ENCODE measurements at places on chromosomes 7 and 10.

- DNase-seq, result no peak
Measured at GRCh38 chr7:147798001-147798400, 792.6 kb upstream of the C7orf33 start.

GRCh38 chr10:28890121-28890950 is 213.0 kb downstream of the BAMBI start:
- DNase-seq, result no peak

- no peak for DNase-seq
Measured at GRCh38 chr10:14328881-14329672, 1.6 kb downstream of the FRMD4A start.

GRCh38 chr7:98956469-98956868 is 78.1 kb downstream of the TRRAP start:
- no peak for DNase-seq

DNA sequence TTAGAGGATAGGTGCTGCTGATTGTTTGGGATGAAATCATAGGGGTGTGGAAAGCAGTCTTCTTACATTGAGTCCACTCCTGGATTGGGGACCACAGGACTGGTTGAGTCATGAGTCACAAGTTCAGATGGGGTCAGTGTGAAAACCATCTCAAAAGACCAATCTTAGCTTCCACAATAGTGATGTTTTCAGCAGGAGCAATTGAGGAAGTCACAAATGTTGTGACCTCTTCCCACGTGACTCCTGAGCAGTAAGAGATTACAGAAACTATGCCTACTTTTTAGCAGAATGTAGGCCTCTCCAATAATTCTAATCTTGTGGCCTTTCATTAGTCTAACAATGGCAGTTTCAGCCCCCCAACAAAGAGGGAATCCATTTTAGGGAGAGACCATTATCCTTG is 256.9 kb upstream of the CDC14C start:
- no peak for DNase-seq

DNA sequence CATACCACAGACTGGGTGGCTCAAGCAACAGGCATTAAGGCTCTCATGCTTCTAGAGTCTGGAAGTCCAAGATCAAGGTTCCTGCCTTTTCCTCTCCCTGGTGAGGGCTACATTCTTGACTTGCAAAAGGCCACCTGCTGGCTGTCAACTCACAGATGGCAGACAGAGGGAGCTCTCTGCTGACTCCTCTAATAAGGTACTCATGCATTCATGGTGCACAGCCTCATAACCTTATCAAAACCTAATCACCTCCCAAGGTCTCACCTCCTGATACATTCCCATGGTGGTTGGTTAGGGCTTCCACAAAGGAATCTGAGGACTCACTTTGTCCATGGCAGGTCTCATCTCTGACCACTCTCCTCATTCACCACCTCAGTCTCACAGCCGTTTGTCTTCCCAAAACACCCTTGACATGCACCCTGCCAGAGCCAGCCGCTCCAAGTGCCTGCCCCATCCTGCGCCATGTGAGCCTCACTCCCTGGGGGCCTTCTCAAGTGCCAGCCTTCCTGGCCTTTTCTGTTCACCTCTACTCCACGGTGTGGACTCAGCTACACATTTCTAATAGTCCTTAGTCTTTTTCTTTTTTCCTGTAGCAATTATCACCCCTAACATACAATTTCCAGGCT is 400.3 kb upstream of the ADARB2 start:
- no peak for DNase-seq

GRCh38 chr7:69871213-69871885 is 273.1 kb downstream of the AUTS2 start:
- DNase-seq, result no peak

DNA sequence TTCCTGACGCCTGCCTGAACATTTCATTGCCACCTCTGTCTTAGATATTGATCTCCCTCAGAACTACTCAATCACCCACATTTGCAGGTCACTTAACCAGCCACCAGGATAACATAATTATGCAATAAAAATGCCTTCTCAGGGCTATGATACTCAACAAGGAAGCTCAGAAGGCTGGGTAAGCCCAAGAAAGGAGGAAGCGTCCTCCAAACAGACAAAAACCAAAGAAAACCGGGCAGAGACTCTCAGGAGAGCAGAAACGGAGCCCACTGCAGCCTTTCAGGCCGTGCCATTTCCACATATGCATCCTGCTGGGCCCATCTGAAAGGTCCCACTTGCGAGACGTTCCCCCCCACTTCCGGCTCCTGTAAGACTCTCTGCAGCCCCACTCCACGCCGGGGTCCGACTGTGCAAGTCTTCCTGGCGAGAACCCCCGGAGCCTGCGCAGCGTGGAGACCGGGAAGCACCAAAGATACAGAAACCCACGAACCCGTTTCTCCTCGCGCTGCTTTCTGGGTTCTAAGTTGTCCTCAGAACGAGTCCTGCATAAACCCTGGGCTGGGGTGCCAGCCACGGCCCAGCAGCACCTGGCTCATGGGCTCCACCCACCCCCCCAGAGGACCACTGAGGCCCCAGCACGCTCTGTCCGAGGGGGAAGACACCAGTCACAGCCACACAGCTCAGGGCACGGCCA is 83.7 kb downstream of the DIP2C start:
- no peak for DNase-seq

GRCh38 chr10:7526017-7526400 is 115.2 kb upstream of the SFMBT2 start:
- DNase-seq, result no peak

DNA sequence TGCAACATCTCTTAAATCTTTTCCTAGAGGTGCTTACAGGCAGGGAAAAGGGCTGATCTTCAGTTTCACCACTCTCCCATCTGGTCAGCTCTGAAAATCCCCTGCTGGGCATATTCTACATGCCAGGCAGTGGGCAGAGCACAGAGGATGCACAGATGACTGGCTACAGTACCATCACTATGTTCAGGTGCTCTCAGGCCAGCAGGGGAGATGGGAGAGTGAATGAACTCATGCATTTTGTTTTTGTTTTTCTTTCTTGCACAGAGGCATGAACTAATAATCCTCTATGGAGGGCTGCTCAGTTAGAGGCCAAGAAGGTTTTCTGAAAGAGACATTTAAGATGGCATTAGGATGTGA is 19.3 kb downstream of the ELMO1 start:
- no peak for DNase-seq

- DNase-seq, result no peak
Measured at GRCh38 chr10:3060481-3060889, 6.9 kb upstream of the PFKP start.

DNA sequence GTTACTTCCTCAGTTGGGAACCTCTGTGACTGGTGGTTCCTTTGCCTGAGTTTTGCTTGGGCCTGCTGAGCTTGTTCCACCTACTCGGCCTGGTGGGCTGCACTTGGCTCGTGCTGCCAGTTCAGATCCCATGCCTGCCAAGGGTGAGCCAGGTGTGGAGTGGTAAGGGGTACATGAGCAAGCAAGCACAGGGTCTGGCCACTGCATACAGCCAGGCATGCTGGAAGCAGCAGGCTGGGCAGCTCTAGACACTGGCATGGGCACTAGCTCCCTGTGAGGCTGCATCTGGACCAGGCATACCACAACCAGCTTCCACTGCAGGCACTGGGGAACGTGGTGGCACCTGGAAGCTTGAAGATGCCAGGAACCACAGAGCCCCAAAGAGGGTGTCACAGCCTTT is 624.0 kb downstream of the LRMDA start:
- DNase-seq, result no peak

DNA sequence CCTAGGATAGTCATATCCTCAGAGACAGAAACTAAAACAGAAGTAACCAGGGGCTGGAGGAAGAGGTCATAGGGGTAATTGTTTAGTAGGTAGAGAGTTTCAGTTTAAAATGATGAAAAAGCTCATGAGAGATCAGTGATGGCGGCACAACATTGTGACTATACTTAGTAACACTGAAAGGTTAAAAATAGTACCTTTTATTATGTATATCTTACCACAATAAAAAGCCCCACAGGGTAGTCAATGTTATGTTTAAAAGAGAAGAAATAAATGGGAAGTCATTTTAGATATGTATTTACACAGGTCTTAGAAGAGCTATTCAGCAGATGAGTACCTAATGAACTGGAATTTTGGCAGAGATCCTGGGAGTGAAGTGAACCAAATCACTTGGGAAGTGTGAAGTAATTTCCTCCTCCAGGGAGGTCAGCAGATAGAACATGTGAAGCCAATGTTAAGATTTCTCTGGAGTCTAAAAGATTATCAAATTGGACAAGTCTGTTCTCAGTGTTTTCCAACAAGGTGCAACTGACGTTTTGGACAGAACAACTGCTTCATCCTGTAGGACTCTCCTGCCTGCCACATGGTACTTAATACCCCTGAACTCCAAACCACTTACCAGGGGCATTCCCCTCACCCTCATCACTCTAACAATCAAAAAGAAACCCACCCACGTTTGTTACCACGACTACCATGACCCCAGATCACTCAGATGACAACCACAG is 6.4 kb downstream of the CDCA7L start:
- no peak for DNase-seq

DNA sequence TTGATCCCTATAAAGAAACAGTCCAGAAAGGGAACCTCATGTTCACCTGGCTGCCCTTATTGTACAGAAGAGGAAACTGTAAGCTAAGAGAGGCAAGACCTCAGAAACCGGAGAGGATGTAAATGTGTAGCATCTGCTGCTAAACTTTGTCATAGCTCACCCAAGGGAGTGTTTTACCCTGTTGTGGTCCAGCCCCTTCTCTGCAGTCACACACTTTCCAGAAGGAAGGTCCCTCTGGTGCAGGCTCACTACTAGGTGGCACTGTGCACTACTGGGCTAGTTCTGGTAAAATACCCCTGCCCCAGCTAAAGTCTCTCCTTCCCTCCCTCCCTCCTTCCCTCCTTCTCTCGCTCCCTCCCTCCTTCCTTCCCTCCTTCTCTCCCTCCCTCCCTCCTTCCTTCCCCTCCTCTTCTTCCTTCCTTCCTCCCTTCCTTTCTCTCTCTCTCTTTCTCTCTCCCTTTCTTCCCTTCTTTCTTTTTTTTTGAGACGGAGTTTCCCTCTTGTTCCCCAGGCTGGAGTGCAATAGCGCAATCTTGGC is 42.5 kb upstream of the LCOR start:
- DNase-seq, result no peak

DNA sequence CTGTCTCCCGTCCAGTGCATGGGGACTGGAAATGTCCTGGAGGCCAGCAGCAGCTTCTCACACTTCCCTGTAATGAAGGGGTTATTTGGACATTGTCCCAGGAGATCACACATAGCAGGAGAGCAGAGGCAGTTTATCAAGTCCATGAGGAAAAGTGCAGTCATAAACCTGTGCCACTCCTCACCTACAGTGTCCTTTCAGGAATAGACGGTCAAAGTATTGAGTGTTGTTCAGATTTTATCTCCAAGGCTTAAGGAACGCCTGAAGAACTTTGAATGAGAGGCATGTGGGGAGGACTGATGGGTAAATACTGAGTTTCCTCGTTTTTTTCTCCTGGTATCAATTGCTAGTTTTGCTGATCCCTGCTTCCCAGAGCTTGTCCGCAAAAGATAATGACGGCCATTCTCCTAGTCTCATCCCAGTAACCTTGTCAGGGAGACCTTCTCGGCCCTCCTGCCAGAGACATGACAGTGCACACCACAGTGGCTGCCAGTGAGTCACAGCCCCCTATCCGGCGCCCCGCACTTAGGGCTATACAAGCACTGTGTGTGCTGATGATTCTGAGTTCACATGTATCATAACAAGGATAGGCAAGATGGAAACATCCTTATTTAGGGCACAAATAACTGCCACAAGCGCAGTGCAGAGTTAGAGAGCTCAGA is 495.5 kb upstream of the MGMT start:
- DNase-seq, result no peak

DNA sequence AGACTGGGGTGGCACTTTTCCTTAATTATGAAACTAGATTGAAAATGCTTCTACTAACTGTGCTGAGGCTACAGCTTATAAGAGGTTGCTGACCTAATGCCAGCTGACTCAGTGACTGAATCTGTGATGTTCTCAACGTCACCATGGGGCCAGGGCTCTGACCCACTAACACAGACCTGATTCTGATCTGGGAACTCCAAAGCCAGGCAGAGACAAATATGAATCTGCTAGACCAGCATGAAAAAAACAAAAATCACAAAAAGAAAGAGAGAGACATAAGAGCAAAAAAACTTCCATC is 16.1 kb downstream of the USP6NL start:
- DNase-seq, result no peak

DNA sequence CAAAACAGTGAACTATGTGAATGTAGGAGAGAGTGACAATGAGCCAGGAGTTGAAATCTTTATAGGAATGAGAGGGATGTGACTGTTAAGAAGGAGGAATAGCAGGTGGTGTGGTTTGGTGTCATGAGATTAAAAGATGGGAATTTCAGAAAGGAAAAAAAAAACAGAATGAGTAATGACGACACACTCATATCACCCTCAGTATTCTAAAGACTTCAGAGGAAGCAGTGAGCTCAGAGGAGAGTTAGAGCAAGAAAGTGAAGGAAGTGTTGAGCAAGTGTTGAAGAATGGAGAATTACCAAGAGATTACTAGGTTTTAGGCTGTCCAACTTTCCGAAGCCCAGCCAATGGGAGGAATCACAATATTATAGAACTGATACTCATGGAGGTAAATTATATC is 220.5 kb upstream of the HGF start:
- no peak for DNase-seq

All from NCI-H2081 treated with DMSO at 0.1 percent for 48 hours (cell line).